ENCODE measurements at places on chromosomes 2 and 18.

DNA sequence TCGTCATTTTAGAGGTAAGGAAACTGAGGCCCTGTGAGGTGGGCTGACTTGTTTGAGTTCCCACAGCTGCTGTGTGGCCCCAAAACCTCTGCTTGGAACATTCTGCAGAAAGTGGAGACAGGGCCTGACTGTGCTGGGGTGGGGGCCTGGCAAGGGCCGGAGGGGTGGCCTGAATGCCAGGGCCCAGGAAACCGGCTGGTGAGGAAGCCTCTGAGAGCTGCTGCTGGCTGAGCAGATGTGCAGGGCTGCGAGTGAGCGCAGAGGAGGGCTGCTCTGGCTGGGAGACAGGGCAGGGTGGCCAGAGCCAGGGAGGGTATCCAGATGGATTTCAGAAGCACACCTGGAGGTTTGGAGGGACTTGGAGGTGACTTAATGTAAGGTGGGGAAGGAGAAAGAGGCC is 29.9 kb upstream of the INHBB start:
- no peak for DNase-seq

DNA sequence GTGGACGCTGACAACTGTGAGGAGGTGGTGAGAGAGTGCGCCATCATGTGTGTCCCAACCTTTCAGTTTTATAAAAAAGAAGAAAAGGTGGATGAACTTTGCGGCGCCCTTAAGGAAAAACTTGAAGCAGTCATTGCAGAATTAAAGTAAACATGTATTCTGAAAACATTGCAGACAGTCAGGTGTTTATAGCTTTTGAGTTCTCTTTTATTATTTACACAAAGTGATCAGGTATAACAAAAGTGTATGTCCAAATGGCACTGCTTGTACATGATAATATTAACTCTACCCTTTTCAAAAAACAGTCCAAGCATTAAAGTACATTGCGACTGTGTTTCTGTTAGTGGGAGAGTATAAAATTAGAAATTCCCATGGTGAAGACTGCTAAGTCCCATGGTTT is 2.2 kb downstream of the TXNDC2 start:
- DNase-seq = no peak

DNA sequence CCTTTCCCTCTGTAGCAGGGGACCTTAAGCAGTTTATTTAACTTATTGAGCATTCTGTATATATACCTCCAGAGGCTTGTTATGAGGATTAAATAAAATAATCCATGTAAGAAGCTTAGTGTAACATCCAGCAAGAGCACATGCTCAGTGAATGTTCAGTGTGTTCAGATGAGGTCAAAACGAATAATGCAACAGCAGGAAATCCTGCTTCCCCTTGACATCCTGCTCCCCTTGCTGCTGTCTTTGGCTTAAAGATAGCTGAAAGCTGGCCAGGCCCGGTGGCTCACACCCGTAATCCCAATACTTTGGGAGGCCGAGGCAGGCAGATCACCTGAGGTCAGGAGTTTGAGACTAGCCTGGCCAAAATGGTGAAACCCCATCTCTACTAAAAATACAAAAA is 68.7 kb downstream of the COL4A4 start:
- DNase-seq = no peak

DNA sequence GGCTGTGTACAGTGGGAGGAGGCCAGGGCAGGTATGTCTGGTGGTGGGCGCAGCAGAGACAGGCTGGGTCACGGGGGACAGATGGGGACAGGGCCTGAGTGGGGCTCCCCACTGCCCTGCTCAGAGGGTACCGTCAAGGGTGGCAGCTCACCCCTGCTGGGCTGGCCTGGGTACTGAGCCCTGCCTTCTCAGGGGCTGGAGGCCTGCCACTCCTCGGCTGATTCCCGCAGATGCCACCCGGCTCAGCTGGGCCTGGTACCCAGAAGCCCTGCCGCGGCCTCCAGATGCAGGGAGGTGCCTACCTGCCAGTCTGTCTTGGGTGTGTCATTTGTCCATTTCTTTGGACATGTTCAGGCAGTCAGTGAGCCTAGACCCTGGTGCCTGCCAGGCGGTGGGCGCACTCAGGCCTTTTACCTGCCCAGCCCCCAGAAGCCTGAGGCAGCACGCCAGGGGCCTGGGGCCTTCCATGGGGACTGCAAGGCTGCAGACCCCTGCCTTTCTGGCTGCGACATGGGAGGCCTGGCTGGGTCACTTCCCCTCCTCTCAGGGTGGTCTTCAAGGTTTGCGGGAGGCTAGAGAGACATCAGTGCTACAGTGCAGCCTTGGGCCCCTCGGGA is 3.3 kb downstream of the SNORC start:
- DNase-seq = no peak

- DNase-seq = no peak
These were observed 60.1 kb downstream of the SPIRE1 start for GRCh38 chr18:12597760-12598159.

- DNase-seq = no peak
These were observed 112.0 kb downstream of the GRB14 start for GRCh38 chr2:164509137-164509877.
